Stimulated activated effector memory CD8-positive, alpha-beta T cell treated with anti-CD3 and anti-CD28 coated beads, Interleukin-12 subunit alpha, Interleukin-12 subunit beta, amount 100 ng/mL, for 72 hours (primary cell): ENCODE measurements at places on chromosomes 13 and 19.

DNA sequence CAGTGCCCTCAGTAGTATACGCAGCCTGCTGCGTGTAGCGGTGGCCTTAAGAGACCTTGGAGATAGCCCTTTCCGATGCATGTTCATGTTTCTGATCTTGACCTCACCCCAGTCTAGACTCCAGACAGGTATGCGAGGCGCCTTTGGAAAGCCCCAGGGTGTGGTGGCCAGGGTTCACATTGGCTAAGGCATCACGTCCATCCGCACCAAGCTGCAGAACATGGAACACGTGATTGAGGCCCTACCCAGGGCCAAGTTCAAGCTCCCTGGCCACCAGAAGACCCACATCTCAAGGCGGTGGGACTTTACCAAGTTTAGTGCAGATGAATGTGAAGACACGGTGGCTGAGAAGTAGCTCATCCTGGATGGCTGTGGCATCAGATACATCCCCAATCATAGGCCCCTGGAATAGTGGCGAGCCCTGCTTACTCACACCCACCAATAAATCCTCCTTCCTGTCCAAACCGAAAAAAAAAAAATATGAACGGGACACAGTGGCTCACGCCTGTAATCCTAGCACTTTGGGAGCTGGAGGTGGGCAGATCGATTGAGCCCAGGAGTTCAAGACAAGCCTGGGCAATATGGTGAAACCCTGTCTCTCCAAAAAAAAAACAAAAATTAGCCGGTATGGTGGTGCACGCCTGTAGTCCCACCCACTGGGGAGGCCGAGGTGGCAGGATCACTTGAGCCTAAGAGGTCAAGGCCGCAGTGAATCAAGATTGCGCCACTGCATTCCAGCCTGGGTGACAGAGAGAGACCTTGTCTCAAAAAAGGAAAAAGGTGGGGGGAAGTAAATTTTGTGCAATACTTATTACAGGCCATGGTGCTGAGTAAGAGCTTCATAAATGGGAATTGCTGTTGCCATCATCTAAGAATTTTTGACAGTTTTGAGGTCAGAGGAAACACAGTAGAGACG, 12.4 kb upstream of the CBLC start:
- no peak for DNase-seq

DNA sequence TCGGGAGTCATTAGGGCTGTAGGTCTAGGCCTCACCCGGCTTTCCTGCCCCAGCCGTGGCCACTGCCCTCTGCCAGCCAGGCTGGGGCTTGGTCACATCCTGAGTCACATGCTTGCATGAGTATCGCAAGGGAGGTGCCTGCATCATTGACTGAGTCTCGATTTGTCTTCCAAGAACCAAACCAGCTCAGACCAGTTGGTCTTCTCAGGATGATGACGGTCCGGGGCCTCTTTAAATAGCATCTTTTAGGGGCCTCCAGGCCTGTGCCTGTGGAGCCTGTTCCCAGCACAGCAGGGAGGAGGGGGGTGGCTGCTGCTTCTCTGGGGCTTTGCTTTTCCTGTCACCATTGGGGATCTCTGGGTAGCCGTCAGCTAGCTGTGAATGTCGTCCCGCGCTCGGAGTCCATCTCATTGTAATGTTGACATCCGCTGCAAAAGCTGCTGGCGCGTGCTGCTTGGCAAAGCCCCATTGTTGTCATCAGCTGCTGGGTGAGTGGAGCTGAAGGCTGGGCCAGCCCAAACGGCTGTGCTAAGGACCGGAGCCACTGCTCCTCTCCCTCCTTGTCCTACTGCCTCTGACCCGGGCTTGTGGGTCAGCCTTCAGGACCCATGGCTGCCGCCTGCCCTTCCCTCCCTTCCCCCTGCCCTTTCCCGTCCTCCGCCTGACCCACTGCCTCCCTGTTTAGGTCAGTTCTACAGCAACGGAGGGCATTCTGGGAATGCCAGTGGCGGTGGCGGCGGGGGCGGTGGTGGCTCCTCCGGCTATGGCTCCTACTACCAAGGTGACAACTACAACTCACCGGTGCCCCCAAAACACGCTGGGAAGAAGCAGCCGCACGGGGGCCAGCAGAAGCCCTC, 14.3 kb upstream of the QTRT1 start:
- no peak for DNase-seq

DNA sequence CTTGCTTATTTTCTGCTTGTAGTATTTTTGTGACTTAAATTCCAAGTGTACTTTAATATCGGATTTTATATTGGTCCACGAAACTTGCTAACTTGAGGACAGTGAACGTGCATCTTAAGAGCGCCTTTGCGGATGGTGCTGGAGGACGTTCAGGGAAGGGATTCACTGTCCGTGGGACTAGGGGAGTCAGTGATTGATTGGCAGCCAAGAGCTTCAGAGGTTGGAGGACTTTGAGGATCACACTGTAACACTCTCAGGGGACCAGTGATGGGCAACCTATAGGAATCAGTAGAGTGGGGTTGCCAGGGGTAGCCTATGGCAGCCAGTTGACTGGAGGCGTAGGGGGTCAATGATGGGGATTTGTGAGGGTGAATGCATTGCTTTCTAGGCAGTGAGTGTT, 516 bp downstream of the ZNF175 start:
- no peak for DNase-seq

- no peak for DNase-seq
These were observed 21.2 kb downstream of the PRAM1 start for GRCh38 chr19:8481201-8481600.
